ENCODE measurements at places on chromosomes 11 and 22.

- DNase-seq, result peak; percentile 96
These were observed 32.7 kb downstream of the ARHGAP42 start for GRCh38 chr11:100719809-100720221.

DNA sequence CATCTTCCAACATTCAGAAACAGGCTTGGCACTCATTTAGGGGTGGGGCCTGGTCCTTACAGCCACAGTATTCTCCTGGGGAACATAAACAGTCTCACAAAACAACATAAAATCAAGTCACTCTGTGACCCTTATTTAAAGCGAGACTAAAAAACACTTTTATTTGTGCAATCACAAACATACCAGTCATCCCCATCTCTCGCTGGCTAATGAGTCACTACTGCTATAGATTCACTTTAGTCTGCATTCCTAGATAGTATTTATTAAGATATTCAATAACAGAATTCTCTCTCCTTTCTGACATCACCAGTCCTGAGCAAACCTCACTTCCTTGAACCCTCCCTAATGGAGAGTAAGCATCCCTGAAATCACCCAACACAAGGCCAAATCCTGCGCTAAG lies 68.0 kb downstream of the ZBTB44 start:
- peak; percentile 6 for DNase-seq

DNA sequence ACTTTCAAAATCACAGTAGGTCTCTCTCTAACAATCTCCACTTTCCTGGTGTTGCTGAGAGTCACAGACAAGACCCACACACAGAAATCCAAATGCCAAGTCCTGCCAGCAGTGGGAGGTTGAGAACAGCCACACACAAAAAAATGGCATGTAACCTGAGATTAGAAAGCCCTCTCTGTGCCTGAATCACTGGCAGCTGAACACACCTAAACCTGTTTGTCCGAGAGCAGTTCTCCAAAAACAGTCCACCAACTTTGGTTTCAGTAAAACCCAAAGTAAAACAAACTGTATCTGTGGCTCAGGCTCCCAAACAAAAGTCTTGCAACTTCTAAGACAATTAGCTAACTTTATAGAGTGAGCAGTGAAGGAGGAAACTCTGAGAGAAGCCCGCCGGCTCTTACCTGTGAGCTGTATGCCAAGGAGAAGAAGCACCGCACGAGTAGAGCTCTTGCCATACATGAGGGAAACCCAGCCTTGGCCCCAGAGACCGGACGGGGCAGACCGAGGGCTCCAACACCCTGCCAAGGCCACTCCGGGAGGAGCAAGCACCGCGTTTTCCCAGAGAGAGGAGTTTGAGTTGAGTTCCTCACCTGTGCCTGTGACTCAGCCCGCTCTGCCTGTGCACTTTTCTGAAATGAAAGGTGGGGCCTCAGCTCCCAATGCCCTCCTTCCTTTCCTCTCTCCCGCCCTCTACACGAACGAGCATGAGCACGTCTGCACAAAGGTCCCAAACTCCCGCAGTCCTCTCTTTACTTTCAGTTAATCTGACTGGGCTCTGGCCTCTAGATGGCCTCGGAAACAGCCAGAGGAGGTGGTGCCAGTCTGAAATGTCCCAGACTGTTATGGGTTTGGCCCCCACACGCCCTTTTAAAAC lies at the start of gene MPZL2:
Gene MPZL2, minus strand, starts transcription at position 603 of the 874 bp plus-strand sequence. Its CDS starts 144 bp downstream, at position 459.
- no peak for DNase-seq

- peak; percentile 85 for DNase-seq
These were observed 21.1 kb upstream of the UPK3A start for GRCh38 chr22:45263463-45264269.

GRCh38 chr11:3907590-3907989 lies 52.1 kb downstream of the STIM1 start:
- no peak for DNase-seq

DNA sequence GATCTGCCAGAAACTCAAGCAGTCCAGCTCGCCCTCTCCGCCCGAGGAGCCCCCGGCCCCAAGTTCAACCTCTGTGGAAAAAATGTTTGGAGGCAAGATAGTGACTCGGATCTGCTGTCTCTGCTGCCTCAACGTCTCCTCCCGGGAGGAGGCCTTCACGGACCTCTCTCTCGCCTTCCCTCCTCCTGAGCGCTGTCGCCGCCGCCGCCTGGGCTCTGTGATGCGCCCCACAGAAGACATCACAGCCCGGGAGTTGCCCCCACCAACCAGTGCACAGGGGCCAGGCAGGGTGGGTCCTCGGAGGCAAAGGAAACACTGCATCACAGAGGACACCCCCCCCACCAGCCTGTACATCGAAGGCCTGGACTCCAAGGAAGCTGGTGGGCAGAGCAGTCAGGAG lies 20.8 kb downstream of the USP35 start:
- no peak for DNase-seq

- no peak for DNase-seq
These were observed 3.0 kb downstream of the PTPRCAP start for GRCh38 chr11:67434395-67434881.

DNA sequence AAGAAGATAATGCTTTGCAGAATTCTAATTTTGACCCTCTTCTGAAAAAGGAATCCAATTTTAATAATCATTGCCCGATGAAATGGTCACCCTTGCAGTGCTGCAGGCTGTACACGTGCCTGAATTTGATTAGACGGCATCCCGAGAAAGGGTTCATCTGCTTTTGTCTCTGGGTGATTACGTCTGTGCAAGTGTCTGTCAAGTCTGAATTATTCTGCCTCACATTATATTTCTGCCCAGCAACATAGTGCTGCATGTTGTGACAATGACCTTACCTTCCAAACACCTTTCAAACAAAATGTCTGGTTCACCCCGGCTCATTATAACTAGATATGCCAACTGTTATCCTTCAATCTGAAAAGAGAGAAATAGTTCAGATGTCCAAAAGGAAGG lies 164.1 kb downstream of the MAML2 start:
- DNase-seq, result no peak

DNA sequence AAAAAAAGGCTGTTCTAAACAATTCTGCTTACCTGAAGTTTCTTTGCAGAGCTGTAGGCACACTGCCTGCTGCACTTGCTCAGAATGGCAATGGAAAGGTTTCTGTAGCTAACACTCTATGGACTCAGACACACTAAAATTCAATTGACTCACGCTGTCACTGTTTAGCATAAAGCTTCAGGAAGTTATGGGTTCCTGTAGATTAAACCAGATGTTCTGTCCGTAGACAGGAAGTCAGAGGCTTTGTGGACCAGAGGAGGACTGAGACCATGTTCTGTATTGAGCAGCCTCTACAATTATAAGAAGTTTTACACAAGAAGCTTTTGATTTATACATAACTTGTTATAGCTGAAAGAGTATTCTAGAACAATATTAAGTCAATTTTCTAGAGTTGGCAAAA lies 70.4 kb downstream of the GLYATL1 start:
- no peak for DNase-seq

GRCh38 chr11:21372672-21373071 lies 703.3 kb downstream of the NELL1 start:
- no peak for DNase-seq

DNA sequence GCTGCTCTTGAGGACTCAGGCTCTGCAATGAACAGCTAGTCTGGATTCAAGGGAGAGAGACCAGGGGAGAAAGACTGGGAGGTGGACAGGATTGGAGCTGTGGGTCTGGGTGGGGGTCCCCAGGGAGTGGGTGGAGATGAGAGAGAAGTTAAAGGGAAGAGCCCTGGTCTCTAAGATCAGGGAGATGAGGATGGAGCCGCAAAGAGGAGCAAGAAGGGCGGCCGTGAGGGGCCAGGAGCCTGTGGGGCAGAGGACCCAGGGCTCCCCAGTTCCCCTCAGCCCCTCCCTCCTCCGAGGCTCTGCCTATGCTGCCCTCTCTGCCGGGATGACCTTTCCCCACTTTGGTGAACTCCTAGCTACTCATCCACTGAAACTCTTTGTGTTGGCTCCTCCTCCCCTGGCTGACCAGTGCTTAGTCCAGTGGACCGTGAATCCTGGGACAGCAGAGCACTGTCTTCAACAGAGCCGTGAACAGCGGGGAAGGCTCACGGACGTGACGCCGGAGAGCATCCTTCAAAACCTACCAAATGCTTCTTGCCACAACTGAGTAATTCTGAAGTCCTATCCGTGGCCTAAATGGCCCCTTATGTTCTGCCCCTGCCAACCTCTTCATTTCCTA lies 16.4 kb upstream of the RFPL3 start:
- no peak for DNase-seq

GRCh38 chr22:27405672-27406388 lies 395.7 kb downstream of the MN1 start:
- peak; percentile 78 for DNase-seq

- peak; percentile 48 for DNase-seq
These were observed 6.3 kb downstream of the FXYD2 start for GRCh38 chr11:117818041-117818873.

DNA sequence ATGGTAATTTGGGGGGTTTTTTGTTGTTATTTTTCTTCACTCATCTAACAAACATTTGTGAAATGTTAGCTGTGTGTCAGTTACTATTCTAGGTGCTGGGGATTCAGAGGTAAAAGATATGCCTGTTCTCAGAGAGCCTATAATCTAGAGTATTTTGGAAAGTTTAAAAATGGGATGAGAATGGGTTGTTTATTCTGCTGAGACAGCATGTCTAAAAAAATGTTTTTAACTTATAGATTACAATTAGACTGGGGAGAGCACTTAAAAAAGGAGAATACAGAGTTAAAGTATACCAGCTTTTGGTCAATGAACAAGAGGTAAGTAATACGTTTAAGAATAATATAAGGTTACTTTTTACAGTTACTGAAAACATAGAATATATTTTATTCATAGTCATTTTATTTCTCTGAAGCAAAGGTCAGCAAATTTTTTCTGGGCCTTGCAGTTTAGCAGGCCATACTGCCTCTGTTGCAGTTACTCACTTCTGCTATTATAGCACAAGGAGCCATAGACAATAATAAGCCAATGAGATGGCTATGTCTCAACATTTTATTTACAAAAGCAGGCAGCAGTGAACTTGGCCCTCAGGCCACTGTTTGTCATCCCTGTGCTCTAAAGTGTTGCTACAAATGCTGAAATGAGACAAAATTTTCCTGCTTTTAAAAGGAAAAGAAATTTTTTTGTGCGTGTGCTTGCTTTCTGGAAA lies 60.0 kb downstream of the DKK3 start:
- no peak for DNase-seq

GRCh38 chr22:35553341-35553740 lies 12.7 kb downstream of the RASD2 start:
- no peak for DNase-seq

- no peak for DNase-seq
These were observed 28.9 kb upstream of the YAP1 start for GRCh38 chr11:102081313-102081712.

DNA sequence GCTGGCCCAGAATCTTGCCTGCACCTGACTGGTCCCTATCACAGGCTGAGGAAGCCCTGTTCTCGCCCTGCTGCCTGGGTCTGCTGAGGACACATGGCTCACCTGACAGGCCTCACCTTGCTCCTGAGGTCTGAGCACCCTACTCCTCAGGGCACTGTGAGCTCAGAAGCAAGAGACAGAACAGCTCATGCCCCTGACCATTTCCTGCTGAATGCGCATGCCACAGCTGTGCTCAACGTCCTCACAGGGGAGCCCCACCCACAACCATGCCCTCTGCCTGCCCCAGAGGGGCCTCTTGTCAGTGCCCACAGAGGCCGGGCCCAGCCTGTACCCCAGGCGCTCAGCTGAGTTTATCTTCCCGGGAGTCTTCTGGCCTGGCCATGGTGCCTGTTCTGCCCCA lies 2.8 kb upstream of the TSPO start:
- no peak for DNase-seq

DNA sequence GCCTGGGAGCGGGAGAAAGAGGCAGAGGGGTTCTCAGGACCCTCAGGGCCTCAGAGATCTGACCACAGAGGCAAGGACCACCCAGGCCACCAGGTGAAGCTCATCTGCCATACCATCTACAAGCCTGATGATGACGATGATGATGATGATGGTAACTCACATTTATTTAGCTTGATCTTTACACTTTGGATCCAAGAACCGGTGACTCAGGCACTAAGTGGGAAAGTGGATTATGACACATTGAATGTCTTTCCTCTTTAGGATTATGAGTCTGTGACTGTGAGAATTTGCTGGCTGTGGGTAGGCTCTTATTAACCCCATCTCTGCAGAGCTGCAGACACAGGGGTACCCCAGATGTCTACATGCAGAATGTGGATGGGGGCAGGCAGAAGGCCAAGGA lies 110.3 kb downstream of the DSCAML1 start:
- no peak for DNase-seq

DNA sequence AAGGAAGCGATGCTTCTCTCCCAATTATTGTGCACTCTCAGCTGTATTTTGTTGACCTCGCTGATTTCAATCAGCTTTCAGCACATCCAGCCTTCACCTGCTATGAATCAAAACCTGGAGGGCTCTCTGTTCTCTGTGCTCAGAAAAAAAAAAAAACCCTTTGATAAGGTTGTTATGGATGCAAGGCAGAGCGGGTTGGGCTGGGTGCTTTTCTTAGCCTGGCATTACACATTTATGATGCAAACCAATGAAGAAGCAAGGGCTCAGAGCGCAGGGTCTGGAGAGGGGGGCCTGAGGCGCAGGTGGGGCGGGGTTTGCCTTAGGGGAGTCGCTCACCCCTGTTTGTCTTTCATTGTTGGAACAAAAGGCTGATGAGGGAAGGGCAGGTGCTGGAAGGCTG lies 86.0 kb upstream of the CADM1 start:
- DNase-seq, result no peak

DNA sequence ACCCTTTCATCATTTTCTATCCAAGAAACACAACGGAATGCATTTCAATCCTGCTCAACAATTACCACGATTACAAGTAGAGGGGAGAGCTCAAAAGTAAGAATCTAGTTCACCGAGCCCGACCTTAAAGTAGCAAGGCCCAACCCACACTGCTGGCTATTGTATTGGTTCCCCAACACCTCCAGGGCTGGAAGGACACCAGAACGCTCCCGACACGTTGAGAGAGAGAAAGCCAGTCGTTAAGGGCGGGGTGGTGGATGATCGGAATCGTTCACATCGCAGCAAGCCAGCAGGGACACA lies 690 bp downstream of the CKAP5 start:
- no peak for DNase-seq

DNA sequence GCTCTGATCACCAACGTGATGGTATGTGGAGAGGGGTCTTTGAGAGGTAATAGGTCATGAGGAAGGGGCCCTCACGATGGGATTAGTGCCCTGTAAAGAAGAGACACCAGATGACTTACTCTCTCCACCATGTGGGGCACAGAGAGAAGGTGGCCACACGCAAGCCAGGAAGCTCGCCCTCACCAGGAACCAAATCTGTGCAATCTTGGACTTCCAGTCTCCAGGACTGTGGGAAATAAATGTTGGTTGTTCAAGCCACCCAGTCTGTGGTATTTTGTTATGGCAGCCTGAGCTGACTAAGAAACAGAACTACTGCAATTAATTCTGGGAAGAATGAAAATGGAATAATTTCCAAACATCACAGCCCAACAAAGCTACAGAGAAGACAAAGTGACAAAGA lies 117.5 kb downstream of the SNX19 start:
- no peak for DNase-seq

DNA sequence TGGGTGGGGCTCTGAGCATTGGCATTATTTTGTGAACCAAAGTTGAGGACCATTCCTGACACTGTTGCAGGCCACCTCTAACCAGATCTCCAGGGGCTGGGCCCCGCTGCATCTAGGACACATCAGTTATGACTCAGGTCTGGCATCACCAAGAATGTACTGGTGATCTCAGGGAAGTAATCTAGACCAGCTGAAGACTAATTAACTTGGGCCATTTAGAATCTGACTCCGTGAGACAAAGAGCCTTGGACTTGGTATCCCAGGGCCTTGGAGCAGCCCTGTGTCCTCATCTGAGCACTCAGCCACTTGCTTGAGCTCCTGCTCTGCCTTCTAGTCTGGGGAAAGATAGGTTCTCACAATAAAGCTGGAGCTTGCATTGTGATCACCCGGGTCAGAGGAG lies 200.6 kb downstream of the KIRREL3 start:
- peak; percentile 14 for DNase-seq
